ENCODE measurements at places on chromosomes 16 and 17. TPM values are rescaled to one million over a fixed set of nuclear protein-coding genes. Genes with fewer than 3 reads are reported as not detected.

CACNG1 gene
- not detected for total RNA-seq

KRT28 gene
- not detected for total RNA-seq

KCNJ18 gene
- not detected for total RNA-seq

KLHL10 gene
- 0.16 TPM for total RNA-seq

CX3CL1 gene
- under 0.01 TPM for total RNA-seq

MKS1 gene
- 13.9 TPM for total RNA-seq

TBC1D3I gene
- total RNA-seq, result not detected

MEOX1 gene
- 0.16 TPM for total RNA-seq

SNX11 gene
- 9.5 TPM for total RNA-seq

SLFN12L gene
- 0.16 TPM for total RNA-seq

NPIPA1 gene
- total RNA-seq, result 67.6 TPM

GNG13 gene
- not detected for total RNA-seq

NOS2 gene
- not detected for total RNA-seq

MLKL gene
- total RNA-seq, result 5.4 TPM

KRT33A gene
- not detected for total RNA-seq

OGFOD3 gene
- total RNA-seq, result 48.0 TPM

LGALS9B gene
- total RNA-seq, result not detected

FBXL16 gene
- total RNA-seq, result under 0.01 TPM

NOTUM gene
- total RNA-seq, result under 0.01 TPM

Measured in bronchial smooth muscle cell (primary cell).